ENCODE measurements at places on chromosomes 3 and 15.

DNA sequence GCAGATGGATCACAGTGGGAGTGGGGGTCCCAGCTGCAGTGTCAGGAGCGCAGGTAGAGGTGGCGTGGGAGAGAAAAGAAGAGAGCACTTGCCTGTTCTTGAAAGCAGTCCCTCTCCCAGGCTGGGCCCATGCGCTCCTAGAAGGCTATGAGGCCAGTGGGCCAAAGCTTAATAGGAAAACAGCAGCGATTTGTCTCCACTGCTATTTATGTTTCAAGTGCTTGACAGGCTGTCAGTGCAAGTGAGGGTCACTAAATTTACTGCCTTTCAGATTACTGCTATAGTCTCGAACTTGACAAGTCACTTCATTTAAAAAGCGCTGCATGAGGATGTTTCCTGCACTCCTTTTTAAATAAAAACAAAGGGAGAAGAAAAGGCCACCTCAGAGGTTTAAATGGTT, 239.5 kb downstream of the GAP43 start:
- no peak for DNase-seq

DNA sequence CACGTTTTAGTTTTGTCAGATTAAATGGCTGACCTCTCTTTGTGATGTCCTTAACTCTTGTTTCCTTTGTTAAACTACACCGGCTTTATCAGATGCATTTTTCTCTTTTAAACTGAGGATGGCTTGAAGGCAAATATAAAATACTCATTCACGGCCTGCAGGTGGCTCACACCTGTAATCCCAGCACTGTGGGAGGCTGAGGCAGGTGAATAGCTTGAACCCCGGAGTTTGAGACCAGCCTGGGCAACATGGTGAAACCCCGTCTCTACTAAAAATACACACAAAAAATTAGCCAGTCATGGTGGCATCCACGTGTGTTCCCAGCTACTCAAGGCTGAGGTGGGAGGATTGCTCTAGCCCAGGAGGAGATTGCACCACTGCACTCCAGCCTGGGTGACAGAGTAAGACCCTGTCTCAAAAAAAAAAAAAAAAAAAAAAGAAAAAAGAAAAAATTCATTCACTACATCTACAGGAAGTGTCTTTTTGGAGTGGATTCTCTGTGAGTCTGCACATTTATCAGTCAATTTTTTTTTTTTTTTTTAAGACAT, 34.7 kb upstream of the SACM1L start:
- no peak for DNase-seq

DNA sequence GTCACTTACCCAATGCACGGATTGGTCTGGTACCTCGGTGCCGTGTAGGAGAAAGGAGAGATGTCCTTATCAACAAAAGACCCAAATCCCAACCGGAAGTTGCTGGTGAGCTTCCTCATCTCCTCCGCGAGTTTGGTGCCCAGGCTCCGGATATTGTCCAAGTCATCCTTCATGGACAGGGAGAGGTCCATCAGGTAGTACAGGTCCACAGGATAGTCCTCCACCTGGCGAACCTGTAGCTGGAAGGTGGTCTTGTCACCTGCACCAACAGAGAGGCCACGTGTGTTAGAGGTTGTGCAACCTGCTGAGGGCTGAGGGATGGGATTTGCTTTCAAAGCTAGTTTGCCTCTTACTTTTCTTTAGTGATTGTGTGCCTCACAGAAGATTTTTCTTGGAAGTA, 38.9 kb downstream of the ITGB5 start:
- DNase-seq, result no peak

- DNase-seq, result no peak
These were observed 248.8 kb upstream of the ADAMTS9 start for GRCh38 chr3:64936556-64936955.

DNA sequence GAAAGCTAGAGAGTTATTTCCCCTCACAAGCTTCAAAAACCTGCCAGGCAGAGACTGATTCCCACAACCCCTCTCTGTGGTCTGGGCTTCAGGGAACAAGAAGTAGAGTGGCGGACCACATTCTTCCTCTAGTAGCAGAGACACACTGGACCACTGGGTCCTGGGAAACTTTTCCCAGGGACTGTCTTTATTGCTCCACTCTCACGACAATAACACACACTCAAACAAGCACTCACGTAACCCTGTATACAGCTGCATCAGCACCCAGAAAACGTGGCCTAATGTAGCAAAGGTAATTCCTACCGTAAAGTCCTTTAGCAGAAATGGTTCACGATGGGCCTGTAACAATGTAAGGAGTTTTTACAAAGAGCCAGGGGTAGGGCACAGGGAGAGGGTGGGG, 27.6 kb downstream of the CPOX start:
- no peak for DNase-seq

- peak; percentile 81 for DNase-seq
These were observed 53.4 kb downstream of the SRGAP3 start for GRCh38 chr3:9196020-9196419.

- peak; percentile 55 for DNase-seq
These were observed 96.5 kb downstream of the FSIP1 start for GRCh38 chr15:39685999-39686613.

DNA sequence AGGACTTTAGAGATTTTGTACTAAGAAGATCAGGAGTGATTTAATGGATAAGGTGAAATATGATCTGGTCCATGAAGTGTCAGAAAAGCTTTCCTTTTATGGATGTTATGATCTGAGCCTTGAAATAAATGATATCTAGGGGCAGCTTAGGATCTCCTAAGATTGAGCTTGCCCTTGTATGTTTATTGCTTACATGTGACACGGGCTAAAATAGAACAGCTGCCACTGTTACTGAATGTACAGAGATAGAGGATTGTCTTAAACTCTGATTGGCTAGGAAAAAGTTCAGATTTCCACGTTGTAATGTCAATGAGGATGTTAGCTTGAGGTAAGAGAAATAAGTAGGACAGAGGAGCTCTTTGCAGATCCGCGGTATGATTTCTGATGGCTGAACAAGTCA, 8.8 kb downstream of the FYTTD1 start:
- DNase-seq, result no peak

DNA sequence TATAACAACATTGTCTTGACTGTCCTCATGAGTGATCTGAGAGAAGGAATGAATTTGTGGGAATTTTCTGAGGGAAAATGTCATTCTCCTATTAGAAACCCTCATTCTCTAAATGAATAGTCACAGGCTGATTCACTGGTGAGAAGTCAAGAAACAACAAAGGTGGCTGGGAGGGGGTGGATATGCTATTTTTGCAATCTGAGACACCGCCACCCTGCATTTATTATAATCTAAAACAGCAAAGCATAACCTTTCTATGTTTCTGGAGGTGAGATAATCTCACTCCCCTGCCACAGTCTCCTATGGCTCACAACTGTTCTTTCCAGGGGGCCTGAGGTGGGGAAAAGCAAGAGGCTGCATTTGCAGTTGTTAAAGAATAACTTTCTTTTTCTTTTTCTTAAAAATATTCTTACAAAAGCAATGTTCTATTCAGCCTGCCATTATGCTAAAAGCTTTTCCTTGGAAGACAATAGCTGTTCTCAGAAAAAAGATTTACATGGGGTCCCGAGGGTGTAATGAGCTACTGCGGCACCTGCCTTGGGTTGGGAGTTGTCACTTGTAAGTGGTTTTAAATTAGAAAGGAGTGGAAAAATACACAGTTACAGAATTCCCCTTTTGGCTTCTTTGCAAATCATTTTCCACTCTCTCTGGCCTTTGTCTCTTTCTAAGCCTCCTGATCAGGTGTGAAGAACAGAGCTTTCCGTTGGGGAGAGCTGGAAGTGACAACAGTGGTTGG, 220.9 kb downstream of the AGBL1 start:
- no peak for DNase-seq

DNA sequence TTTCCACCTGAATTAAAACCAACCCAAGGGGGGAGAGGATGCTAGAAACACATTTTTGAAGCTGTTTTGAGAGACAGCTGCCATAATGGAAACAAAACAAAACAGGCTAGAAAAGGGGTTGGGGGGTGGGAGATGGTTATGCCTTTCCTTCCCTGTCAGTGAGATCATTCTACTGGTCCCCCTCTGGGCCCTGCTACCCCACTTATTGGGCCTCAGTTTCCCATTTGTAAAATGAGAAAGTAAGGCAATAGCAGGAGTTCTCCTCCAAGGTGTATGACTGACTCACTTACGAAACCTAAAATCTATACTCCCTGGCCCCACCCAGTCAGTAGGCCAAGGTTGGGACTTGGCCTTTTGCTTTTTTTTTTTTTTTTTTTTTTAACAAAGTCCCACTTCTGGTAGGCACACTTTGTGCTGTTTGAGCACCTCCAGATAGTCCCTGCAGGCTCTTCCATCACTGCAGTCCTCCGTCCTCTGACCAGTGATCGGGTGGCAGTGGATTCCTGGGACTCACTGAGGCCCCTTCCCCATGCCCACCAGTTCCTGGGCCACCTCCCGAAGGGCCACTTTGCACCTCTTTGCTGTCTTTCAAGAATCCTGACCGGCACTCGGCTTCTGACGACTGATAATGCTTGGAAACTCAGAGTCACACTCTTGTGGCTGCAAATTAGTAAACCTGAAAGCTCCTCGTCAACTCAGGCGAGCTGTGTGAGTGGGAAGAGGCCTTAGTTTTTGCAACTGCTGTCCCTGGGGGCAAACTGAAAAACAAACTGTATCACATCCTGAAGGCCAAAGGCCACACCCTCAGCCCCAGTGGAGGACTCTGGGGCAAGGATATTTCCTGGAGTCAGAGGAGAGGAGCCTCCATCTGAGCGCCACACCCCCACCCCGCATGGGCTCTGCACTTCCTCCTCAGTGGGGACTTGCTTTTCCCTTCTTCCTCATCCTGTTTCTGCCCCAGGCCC, 6.7 kb upstream of the PSTPIP1 start:
- DNase-seq, result no peak

GRCh38 chr3:151166161-151166560, 36.9 kb downstream of the GPR171 start:
- no peak for DNase-seq

- DNase-seq, result no peak
These were observed 15.0 kb downstream of the SFMBT1 start for GRCh38 chr3:53030619-53031449.

- no peak for DNase-seq
These were observed 269.1 kb downstream of the SCAPER start for GRCh38 chr15:76636059-76636458.

GRCh38 chr3:197006446-197006845, 23.2 kb downstream of the MELTF start:
- DNase-seq, result no peak

DNA sequence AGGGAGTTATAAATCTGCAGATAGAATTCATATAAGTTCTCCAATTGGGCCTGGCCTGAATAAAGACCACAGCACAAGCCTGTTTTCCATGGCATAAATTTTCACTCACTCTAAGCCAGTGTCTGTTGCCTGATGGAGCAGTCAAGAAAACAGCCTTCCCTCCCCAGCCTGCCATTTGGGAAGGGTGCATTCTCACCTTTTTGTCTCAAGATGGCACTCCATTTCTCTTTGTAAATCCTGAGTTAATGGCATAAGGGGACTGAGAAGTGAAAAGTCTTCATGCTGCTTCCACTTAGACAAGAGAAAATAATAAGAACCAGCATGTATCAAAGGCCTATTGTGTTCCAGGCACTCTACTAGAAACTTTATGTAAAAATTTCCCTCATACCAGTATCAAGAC, 115.6 kb upstream of the MANF start:
- no peak for DNase-seq

- no peak for DNase-seq
These were observed 109.4 kb upstream of the AGTR1 start for GRCh38 chr3:148588291-148588690.

DNA sequence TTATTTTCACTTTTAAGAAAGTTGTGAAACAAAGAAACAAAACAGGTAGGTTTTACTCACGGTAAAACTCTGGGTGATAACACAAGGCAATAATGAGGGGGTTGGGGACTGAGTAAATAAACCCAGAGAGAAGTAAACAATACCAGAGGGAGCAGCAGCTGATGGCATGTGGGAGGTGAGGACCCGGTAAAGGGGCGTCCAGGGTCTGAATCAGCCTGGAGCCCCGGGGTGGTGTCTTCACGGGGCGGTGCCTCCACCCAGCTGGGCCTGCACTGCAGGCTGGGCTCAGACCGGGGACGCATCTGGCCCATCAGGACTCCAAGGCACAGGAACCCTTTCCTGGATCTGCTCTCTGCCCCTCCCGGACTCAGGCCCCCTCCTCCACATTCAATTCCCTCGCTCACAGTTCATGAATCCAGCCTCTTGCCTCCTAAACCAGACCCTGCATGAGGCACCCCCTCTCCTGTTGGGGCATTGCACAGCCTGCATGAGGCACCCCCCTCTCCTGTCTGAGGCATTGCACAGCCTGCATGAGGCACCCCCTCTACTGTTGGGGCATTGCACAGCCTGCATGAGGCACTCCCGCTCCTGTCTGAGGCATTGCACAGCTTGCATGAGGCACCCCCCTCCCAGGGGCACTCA, 73.9 kb upstream of the MFGE8 start:
- no peak for DNase-seq

GRCh38 chr3:110711851-110712516, 359.6 kb upstream of the NECTIN3 start:
- no peak for DNase-seq

DNA sequence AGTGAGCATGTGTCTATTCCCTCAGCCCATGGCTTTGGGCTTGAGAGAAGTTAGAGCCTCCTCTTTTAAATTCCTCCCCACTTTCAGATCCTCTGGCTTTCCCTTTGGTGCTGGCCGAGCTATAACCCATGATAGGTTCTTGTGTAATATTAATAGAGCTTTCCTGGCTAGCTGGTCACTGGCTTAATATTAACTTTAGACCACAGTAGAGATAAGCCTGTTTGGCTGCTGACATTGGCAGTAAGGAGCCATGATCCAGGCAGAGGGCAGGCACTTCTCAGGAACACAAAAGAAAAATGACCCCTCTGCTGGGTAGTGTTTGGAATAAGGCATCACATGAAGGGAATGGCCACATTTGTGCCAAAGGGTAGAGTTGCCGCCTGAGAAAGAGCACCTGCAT, 65.4 kb upstream of the UMPS start:
- DNase-seq, result no peak

GRCh38 chr3:189498995-189499704, 132.0 kb upstream of the TP63 start:
- no peak for DNase-seq

- DNase-seq, result no peak
These were observed 48.7 kb downstream of the PPM1L start for GRCh38 chr3:160804762-160805161.

GRCh38 chr3:12180218-12180617, 21.5 kb upstream of the TIMP4 start:
- DNase-seq, result no peak

GRCh38 chr15:81046290-81046689, 45.6 kb downstream of the TLNRD1 start:
- no peak for DNase-seq

GRCh38 chr3:14914779-14915117, 32.6 kb upstream of the NR2C2 start:
- no peak for DNase-seq

DNA sequence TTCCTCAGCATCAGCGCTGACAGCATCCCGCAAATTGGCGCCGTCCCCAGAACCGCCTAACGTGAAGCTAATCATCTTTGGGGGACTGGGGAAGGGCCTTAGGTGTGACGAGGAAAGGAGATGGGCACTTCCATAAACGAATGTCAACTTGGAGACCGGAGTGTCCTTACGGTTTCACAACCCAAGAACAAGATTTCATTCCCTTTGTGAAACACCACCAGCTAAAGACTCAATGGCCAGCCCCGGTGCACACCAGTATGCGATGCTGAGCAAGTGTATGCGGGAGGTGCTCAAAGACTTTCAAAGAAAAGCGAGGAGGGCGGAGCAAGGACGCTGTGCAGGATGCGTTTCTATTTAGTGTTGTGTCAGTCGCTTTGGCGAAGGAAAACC, 759 bp upstream of the TTBK2 start:
- peak; percentile 8 for DNase-seq

- DNase-seq, result peak; percentile 91
These were observed 4.0 kb upstream of the SIN3A start for GRCh38 chr15:75455424-75455981.

- DNase-seq, result no peak
These were observed 551.7 kb upstream of the CFAP20DC start for GRCh38 chr3:59601486-59601885.

Measured in renal pelvis (tissue), 12 donors.